ENCODE measurements at places on chromosomes 5 and 9.

DNA sequence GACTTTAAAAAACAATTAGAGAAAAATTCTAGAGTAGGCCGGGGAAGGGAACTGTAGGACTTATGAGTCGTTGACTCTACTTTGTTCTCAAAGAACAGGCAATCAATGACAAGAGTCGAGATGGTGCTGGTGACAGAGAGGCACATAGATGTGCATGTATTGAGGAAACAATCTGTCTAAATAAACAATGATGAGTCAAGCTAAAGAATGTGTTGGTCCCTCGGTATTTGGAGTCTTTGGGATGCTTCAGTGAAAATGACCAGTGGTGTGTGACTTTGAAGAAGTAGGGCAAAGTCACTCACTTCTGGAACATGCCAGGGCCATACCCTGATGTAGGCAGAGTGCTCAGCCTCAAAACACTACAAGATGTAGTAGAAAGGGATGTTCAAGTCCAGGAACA, 288.1 kb upstream of the PANK3 start:
- DNase-seq = no peak

DNA sequence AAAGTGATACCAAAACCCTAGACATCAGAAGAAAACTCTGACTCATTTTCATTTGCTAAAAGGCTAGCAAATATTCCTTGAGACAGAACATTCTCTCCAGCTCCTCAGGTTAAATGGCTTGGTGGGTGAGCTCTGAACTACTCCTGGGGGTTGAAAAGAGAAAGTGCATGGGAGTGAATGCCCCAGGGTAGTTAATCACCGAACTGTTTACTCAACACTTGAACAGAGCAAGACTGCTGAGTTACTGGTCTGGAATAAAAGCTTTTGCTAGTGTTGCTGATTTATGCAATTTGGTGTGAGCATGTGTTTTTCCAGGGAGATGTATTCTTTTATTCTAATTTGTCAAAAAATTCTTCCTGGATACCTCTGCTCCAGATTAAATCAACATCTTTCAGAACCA, 88.3 kb upstream of the PRDM9 start:
- no peak for DNase-seq

DNA sequence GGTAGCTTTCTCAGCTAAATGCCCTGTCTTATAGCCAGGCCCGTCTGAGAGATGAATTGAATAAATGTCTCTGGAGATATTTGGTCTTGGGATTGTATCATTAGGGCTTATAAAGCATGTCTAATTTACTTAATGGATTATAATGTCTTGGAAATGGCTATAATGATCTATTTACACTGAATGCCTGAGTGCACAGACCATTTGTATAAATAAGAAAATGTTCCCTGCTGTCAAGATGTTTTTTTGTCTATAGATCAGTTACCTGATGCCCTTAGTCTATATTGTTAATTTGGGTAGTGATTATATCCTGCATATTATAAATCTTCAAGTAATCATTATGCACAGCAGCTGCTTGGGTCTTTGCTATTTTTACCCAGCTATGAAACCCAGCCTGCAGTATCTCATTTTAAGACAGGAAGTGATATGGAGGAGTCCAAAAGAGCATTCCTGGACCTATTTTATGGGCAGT, 112.9 kb upstream of the ACTBL2 start:
- DNase-seq = no peak

- no peak for DNase-seq
Measured at GRCh38 chr5:71922584-71923106, 184.6 kb upstream of the MAP1B start.

DNA sequence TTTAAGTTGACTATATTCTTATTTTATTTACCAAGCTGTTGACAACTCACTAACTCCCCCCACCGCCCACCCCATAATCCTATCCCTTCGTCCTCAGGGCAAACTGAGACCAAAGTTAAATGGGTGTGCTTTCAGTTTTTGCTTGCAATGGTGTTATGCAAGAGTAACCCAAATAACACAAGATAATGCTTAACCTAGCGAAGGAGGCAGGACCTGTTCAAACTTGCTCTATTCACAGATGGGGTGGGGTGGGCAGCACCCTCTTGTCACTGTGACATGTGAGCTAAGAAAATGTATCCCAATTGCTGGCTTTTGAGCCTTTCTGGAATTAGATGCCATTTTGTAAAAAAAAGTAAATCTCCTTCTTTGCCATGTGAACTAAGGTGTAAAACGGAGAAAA, 40.4 kb downstream of the GLIS3 start:
- DNase-seq = no peak

DNA sequence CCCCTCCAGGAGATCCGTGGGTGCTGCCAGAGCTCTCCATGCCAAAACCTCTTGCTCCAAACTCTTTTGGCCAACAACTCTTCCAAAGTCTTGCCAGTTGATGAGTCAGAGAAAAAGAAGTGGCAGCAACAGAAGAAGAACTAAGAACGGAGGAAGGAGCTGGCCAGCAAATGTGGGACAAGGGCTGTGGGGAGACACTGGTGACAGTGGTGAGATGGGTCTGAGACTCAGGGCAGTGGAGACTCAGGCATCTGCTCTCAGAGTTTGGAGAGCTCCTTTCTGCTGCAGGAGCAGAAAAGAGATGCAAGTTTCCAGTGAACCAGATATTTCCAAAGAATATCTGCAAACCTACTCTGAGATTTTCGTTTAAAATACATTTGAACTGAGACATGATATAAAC, 92.3 kb upstream of the SEMA6A start:
- no peak for DNase-seq

DNA sequence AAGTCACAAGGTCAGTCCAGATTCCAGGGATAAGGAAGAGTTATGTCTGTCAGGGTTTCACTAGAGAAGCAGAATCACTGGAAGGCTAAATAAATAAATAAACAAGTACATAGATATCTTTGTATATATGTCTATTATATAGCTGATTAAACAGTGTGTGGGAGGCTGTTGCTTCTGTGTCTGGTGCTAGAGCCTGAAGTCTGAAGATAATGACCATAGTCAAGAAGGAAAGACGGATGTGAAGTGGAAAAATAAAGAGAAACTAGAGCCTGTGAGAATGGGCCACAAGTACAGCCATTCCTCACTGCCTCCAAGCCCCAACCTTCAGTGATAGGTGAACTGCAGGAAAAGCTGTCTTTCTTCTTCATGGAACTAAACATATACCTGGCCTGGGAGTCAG, 4.1 kb upstream of the TMED7 start:
- DNase-seq = no peak

DNA sequence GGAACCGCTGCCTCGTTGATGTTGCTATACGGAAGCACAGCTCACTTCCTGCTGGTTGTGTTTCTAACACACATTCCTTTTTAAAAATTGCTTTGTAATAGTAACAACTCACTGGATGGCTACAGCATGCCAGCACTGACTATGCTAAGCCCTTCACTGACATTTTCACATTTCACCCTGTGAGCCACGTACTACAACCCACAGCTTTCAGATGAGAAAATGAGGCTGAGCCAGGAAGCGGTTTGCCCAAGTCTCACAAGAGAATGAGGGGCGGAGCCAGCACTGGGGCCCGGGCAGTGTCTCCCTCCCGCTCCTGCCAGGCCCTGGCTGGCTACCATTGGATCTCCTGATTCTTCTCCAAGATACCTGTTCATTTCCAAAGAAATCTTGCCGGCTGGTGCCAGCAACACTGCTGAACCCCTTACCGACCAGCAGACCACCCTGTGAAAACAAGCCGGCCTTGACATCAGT, 38.3 kb downstream of the FAM78A start:
- DNase-seq = no peak

- DNase-seq = no peak
Measured at GRCh38 chr5:101174981-101175380, 271.9 kb upstream of the ST8SIA4 start.

- no peak for DNase-seq
Measured at GRCh38 chr9:33114746-33115145, 38.3 kb upstream of the SMU1 start.

DNA sequence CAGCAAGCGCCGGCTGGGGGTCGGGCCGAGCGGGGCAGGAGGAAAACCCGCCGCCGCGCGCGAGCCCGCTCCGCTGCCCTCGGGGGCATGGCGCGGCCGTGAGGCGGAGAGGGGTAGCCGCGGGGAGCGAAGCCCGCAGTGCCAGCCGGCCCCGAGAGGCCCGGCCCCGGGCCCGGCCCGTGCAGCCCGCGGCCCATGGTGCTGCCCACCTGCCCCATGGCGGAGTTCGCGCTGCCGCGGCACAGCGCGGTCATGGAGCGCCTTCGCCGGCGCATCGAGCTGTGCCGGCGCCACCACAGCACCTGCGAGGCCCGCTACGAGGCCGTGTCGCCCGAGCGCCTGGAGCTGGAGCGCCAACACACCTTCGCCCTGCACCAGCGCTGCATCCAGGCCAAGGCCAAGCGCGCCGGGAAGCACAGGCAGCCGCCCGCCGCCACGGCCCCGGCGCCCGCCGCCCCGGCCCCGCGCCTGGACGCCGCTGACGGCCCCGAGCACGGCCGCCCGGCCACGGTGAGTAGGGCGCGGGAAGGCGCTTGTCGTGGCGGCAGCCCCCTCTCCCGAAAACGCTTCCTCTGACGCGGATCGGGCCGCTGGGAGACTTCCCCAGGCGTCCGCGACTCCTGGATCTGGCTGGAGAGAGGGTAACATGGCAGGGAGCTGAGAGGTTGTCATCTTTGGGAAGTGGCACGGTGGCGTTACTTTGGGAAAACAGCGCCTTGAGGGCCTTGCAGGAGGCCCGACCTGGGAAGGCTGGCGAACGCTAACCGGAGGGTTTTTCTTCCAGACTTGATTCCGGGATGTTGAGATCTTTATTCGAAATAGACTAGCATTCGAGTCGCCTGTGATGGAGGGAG, 523 bp downstream of the MAML1 start:
- no peak for DNase-seq

GRCh38 chr9:84542554-84542953, 127.0 kb upstream of the NTRK2 start:
- DNase-seq = no peak

- no peak for DNase-seq
Measured at GRCh38 chr5:167582886-167583285, 708.6 kb upstream of the WWC1 start.

GRCh38 chr5:16456103-16456832, 9.3 kb downstream of the ZNF622 start:
- no peak for DNase-seq

- no peak for DNase-seq
Measured at GRCh38 chr9:69891696-69892095, 71.1 kb downstream of the CFAP95 start.

- no peak for DNase-seq
Measured at GRCh38 chr5:96626956-96627355, 35.2 kb upstream of the CAST start.

DNA sequence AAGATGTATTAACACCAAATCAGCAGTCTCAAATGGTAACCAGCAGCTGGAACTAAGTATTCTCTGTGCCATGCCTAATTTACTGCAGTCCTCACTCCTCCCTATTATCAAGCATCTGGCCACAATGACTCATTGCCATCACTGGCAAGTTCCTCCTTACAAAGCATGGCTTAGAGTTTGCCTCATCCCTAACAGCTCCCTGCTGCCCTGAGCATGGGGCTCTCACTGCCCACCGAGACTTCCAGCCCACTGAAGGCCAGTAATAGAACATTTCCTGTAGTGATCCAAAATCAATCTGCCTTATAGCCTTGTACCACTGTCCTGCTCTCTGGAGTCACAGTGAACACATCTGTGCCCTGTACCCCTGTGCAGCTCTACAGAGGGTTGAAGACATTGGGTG, 211.9 kb upstream of the TRIM32 start:
- DNase-seq = no peak

DNA sequence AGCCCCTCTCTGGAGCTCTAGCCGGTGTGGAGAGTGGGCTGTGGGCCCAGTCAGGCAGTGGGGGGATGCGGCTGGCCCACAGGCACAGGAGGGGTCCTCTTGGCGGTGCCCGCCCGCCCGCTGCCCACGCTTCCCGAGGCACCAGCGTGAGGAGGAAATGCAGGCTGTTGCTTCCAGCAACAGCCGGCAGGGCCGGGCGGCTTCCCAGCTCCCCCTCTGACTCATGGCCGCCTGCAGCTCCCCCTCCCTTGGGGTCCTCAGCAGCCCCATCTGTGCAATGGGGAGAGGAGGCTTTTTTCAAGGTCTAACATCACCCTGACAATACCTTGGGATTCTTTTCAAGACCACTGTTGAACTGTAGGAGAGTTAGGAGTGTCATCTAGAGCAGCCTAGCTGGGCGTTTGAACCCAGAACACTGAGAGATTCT, 10.4 kb downstream of the CXXC5 start:
- DNase-seq = no peak

DNA sequence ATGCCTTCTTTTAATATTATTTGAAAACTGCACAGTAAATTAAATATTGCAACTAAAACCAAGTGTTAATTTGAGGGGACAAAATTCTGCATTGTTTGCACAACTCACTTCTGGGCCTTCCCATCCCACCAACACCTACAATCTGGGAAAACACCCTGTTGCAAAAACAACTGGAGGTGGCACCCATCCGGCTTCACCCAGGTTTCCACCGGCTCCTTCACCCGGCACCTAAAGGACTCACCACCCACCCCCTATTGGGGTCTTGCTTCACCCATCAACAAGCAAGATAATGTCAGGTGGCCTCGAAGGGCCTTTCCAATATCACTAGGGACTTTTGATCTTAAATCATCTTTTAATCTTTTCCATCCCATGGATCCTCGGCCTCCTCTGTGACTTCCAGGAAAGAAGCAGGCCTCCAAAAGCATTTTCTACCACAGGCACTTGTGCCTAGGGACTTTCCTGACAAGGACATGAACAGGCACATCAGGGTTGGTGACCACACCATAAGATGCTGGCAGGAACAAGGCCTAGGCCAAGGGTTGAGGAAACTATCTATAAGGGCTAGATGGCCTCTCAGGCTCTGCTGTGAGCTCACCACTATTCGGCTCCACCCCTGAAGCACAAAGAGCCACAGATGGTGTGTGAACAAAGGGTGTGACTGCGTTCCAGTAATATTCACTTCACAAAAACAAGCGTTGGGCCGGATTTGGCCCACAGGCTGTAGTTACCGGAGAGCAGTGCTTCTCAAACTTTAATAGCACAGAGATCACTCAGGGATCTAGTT, 205.1 kb downstream of the AUH start:
- no peak for DNase-seq

- DNase-seq = no peak
Measured at GRCh38 chr9:125495172-125496119, 211.6 kb downstream of the MAPKAP1 start.

- no peak for DNase-seq
Measured at GRCh38 chr5:176725521-176726280, 78.4 kb downstream of the TSPAN17 start.

DNA sequence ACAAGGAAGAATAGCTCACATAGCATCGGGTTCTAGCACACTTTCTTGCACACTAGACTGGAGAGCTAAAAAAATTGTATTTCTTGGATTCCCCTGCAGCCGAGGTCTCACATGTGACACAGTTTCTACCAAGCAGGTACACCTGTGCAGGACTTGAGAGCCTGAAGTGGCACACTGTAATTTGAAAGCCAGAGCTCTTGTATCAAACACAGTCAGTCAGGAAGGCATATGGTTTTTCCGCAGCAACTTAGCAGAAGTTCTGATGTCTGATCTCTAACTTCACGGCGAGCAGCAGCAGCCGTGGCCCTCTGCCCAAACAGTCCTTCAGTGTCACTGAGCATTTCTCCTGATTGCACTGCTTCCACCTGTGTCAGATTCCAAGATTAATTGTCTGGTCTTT, 25.5 kb downstream of the TMEM245 start:
- no peak for DNase-seq

GRCh38 chr9:15697446-15697851, 144.6 kb downstream of the CCDC171 start:
- DNase-seq = no peak

Data from cortex of kidney (tissue), 1 donor.